Fibroblast of lung (primary cell): ENCODE measurements at places on chromosomes 1 and 21. TPM values are rescaled to one million over a fixed set of nuclear protein-coding genes. Genes with fewer than 3 reads are reported as not detected.

Gene TNFRSF1B
- total RNA-seq = 23.9 and 24.8 TPM in 2 replicates

Gene CHI3L1
- total RNA-seq = 3.0 and 17.5 TPM in 2 replicates

Gene CYYR1
- 0.17 and 0.26 TPM in 2 replicates for total RNA-seq

Gene COL9A2
- 2.1 and 2.8 TPM in 2 replicates for total RNA-seq

Gene CHIA
- not detected in 2 replicates for total RNA-seq

Gene RXFP4
- not detected in 2 replicates for total RNA-seq

Gene OR2L3
- total RNA-seq = under 0.01 TPM in 1 of 2 replicates, not detected in the other

Gene CFHR1
- under 0.01 and 0.50 TPM in 2 replicates for total RNA-seq

Gene HMGCL
- 59.3 and 74.6 TPM in 2 replicates for total RNA-seq

Gene S100A9
- total RNA-seq = not detected in 2 replicates

Gene PLA2G2A
- 0.77 TPM in 1 of 2 replicates, not detected in the other for total RNA-seq

Gene POFUT2
- total RNA-seq = 34.2 and 56.0 TPM in 2 replicates

Gene GREM2
- 4.9 and 21.1 TPM in 2 replicates for total RNA-seq

Gene RNF186
- total RNA-seq = not detected in 2 replicates

Gene PAQR6
- total RNA-seq = 0.26 and 0.33 TPM in 2 replicates

Gene PROX1
- under 0.01 and 0.17 TPM in 2 replicates for total RNA-seq

Gene PLA2G4A
- 3.9 and 5.8 TPM in 2 replicates for total RNA-seq

Gene THEM5
- total RNA-seq = not detected in 2 replicates

Gene THEM4
- 4.6 and 6.4 TPM in 2 replicates for total RNA-seq

Gene TOR3A
- total RNA-seq = 32.9 and 62.1 TPM in 2 replicates

Gene RPS6KC1
- 27.7 and 33.5 TPM in 2 replicates for total RNA-seq

Gene VHLL
- total RNA-seq = not detected in 2 replicates

Gene SPRR2E
- not detected in 2 replicates for total RNA-seq
